ENCODE measurements at places on chromosomes 12 and 14. TPM values are rescaled to one million over a fixed set of nuclear protein-coding genes. Genes with fewer than 3 reads are reported as not detected.

DNA sequence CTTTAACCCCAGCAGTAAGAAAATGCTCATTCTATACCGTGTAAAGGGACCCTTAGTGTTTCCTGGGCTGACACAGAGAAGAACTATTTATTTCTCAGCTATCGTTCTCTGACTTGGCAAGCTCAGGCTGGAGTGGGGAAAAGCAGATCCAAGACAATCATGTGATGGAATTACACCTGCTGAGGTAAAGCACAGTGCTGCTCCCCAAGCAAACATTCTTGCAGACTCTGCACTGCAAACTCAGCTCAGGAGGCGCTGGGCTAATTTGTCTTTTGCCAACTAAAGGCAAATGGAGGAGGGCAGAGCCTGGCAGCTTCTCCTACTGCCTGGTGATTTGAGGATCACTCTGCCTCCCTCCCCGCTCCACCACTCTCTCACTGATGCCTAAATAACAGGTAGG is 57.8 kb upstream of the FUT8 start:
- no peak for DNase-seq

DNA sequence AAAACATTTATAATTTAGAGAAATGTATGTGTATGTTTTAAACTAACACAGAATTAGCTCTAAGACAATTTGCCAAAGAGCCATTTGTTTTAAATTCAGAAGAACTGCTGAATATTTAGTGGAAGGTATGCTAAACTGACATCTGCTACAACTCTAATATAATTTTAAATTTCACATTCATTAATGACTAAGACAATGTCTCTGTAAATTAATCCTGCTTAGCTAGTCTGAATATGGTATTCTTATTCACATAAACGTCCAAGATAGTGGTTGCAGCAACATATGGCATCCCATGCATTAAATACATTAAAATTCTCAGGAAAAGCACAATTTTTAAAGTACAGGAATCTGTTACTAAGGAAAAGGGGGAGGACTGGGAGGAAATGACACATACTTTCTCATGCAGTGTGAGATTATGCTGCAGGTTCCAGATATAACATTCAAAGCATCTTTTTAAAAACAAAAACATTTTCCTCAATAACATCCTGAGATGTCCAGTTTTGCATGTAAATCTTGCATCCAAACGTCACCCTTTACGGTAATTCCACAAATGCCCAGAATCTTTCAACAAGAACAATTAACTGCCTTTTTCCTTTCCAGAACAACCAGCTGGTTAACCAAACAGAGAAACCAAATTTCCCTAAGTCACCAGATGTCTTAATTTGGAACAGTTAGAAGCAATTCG is 26.9 kb downstream of the WDR89 start:
- no peak for DNase-seq

DNA sequence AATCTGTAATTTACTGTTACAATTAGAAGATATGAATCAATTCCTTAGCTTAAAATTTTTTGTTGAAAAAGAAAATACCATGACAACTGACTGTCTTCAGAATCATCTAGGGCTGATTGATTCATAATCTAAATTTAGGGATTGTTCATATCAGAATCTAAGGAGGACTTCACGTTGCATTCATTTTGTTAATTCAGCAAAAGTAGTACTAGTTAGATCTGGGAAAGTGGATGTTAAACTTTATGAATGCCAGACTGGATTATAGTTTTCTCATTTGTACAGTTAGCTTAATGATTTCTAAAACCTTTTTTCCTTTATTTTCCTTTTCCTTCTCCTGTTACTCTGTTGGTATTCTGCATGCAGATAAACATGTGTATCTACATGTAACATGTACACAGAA is 135.5 kb downstream of the PDE3A start:
- DNase-seq: no peak

DNA sequence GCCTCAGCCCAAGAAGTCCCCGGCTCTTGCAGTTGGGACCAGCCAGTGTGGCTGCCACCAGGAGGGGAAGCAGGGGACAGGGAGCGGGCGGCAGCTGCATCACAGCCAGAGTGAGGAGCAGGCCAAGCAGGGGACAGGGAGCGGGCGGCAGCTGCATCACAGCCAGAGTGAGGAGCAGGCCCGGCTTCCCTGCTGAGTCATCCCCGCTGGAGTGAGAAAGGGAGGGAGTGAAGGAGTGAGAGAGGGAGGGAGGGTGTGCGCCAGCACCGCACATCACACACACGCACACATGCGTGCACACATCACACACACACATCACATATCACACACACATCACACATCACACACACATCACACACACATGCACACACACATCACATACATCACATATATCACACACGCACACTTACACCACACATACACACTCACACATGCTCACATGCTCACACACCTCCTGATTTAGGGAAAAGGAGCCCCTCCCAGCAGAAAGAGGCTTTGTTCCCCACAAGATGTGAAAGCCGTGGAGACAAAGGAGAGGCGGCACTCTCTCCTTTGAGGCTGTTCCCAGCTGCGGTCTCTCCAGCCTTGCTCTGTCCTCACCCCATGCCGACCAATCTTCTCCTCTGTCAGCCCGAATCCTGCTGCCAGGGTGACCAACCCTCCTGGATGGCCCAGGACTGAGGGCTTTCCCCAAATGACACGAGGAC is 16.7 kb upstream of the ZDHHC22 start:
- no peak for DNase-seq

- no peak for DNase-seq
Observed at GRCh38 chr12:66393890-66394289, 91.6 kb downstream of the HELB start.

RNASE7 gene
- not detected for total RNA-seq

- no peak for DNase-seq
Observed at GRCh38 chr14:54623279-54624004, 56.5 kb downstream of the SAMD4A start.

DNA sequence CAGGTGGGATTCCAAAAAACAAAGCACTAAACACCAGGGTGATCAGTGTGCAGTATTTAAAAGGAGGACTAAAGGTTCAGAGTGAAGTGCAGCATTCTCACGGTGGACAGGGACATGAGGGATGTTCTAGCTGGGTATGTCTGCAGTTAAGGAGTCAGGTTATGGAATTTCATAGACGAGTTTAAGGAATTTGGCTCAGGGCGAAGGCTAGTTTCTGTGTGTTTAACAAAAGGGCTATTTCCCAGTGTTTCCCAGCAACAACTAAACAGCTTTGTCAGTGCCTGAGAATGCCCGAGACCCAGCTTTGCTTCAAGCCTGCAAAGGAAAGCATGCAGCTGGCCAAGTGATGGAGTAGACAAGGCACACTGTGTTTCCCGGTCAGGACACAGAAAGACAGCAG is 7.0 kb downstream of the KRT1 start:
- DNase-seq: no peak

GUCY2C gene
- not detected for total RNA-seq

- DNase-seq: no peak
Observed at GRCh38 chr12:75959060-75959459, 72.5 kb downstream of the PHLDA1 start.

DNA sequence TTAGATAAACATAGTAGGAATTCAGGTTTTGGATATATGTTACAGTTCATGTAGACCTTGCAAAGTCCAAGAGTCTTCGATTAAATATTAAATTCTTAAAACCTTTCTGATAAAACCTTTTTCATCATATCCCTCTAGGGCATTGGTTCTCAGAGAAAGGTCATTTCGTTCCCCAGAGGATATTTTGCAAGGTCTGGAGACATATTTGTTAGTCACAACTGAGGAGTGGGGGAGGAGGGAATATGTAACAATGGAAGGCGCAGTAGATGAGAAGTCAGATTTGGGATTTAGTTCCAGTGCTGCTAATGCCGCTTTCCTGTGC is 5.3 kb downstream of the TMEM253 start:
- no peak for DNase-seq

GRCh38 chr12:115518-115917 is 49.0 kb downstream of the IQSEC3 start:
- DNase-seq: no peak

- DNase-seq: no peak
Observed at GRCh38 chr12:11666131-11667050, 16.9 kb downstream of the ETV6 start.

SPATA7 gene
- total RNA-seq: 12.3 TPM

- no peak for DNase-seq
Observed at GRCh38 chr12:68894276-68894855, 38.6 kb downstream of the CPM start.

DNA sequence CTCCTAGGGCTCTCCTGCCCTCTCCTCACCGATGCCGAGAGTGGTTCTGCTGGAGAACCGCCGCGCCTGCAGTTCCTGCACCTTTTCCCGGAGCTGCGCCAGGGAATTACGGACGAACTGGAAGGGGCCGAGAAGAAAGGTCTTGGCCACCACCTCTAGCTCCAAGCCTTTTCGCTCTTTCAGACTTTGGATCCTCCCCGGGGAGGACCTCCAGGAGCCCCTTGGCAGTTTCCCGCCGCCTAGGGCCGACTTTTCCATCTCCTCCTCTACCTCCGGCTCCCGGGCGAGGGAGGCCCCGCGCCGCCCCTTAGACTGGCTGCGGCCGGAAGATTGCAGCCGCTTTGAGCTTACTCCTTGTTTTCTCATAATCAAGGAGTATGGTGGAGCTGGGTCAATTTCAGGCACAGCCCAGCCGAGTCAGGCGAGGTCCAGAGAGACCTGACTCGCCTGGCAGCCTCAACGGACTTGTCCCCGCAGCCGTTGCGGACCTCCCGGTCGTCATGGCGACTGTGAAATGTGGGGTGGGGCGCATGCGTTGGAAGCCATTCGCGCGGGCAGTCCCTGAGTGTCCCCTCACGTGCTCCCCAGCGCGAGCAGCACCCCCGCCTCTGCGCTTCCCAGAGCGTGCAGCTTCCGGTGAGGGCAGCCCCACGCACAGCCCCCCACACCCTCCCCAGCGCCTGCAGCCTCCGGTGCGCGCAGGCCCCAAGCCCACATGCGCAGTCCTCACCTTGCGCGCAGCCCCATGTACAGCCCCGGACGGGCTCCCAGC is at the start of gene DPY19L2:
TSS of gene DPY19L2 (minus strand) at position 466 of the 772 bp plus-strand sequence. CDS start at position 366, 100 bp downstream.
- DNase-seq: peak; percentile 36
